ENCODE measurements at places on chromosomes 2 and 18. TPM values are rescaled to one million over a fixed set of nuclear protein-coding genes. Genes with fewer than 3 reads are reported as not detected.

GRCh38 chr18:35060122-35060815 lies 19.1 kb downstream of the MAPRE2 start:
- DNase-seq, result no peak

Gene C1GALT1C1L
- total RNA-seq, result not detected

DNA sequence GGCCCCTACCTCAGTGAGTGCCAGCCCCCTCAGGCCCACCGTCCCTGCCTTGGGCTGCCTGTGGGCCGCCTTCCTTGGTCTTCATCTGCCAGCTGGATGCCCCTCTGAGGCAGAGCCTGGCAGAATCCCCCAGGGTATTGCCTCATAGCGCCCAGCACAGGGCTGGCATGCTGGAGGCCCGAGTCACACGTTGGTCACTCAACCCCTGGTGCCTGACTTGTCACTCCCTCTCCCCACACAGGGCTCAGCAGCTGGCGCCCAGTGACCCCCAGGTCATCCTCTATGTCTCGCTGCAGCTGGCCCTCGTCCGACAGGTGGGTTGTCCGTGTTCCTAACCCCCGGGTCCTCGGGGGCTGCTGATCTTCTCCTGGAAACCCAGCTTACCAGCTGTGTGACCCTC lies 108.4 kb upstream of the MCFD2 start:
- DNase-seq, result no peak

GRCh38 chr2:201235860-201236811 lies 24.2 kb upstream of the CASP8 start:
- peak; percentile 49 for DNase-seq

Gene ZDBF2
- total RNA-seq, result 7.7 TPM

GRCh38 chr2:59804732-59805131 lies 748.7 kb downstream of the BCL11A start:
- no peak for DNase-seq

- DNase-seq, result no peak
These were observed 64.3 kb upstream of the TTN start for GRCh38 chr2:178871536-178871935.

DNA sequence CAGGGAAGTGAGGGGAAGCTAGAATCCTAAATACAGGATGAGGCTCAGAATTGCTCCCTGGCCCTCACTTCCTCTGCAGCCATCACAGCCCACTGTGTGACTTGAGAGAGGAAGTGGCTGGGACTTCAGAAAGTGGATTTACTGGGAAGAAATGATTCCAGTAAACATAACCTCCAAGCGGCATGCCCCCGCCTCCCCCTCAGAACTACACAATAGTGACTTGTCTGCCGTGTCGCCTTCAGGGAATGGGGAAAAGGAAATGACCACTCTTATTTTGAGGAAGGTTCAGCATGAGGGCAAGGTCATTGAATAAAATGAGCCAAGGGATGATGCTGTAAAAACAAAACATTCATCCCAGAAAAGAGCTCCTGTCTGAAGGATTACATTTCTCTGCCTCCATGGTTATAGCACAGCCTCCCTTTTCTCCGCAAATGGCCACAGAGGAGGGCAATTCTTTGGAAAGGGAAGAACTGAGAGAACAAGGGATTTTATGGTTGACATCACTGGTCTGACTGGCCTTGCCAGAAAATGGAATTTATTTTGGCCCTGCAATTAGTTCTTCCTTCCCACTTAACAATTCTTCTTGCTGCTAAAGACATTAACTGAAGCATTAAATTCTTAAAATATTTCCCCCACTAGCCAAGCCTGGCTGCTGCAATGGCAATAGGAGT lies 78.9 kb upstream of the DAPL1 start:
- DNase-seq, result no peak

DNA sequence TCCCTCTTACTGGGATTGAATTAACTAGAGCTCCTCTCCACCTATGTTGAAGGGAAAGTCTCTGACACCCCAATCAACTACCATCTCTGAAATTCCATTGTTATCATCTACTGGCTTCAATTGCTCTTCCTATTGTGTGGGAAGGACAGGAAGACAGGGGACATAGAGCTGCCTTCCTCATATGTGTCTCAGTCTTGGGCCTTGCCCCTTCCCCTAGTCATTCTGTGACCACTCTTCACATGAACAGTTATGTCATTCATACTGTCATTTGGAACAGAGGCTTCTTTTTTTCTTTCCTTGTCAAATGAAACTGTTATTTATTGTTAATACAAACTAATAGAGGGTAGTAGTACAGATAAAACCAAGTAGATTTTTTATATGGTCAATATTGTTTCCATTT lies 69.6 kb upstream of the EMILIN2 start:
- DNase-seq, result no peak

DNA sequence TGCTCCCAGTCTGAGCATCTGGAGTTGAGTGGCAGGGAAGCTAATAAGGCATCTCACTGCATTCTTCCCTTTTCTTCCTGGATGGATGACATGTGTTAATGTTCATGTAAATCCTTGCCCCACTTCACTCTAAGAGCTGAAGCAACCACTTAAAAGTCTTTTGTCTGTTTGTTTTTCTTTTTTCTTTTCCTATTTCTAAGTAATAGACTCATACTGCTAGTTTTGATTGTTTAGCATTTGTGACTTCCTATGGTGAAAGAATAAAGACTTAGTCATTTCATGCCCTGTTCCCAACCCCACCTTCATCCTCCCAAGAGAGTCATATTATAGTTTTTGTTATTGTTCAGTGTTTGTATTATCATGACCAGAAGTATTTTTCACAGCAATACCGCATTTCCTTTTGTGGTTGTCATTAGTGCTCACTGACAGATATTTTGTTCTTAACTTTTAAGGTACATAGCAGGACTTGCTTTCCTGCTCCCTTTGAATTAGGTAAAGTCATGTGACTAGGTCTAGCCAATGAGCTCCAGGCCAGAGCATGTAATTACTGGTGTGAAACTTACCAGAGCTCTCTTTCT lies 18.1 kb upstream of the SPP2 start:
- peak; percentile 91 for DNase-seq

DNA sequence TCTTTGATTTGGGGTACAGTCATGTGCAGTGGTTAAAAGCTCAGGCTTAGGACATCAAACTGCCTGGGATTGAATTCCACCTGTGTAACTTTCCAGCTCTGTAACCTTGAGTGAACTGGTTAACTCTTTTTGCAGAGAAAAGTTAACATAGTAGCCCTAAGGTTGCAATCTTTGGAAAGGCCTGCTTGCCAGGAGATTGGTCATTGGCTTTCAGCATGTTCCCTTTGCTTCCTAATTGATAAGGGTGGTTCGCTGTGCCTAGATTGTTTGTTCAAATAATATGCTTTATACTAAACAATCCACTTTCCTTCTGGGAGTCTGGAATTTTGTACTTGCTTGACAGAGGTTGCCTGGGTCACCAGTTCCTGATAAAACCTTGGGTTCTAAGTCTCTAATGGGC lies 86.8 kb downstream of the PIK3C3 start:
- DNase-seq, result no peak

DNA sequence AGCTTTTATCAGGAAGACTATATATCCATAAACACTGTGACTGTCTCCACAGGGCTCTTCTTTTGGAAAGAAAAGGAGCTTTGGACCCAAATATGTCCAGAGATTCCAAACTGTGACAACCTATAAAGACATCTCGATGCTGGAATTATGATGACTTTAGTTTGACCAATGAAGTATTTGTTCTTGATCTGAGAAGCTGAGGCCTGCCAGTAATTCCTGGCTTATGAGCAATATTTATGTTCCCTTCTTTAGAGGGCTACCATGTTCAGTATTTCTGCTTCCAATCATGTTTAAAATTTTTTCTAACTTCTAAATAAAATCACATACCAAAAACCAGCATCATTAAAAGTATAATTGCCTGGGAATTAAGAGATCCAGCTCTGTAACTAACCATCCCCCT lies 41.1 kb downstream of the FEZ2 start:
- DNase-seq, result no peak

Gene CHRNG
- total RNA-seq, result not detected

DNA sequence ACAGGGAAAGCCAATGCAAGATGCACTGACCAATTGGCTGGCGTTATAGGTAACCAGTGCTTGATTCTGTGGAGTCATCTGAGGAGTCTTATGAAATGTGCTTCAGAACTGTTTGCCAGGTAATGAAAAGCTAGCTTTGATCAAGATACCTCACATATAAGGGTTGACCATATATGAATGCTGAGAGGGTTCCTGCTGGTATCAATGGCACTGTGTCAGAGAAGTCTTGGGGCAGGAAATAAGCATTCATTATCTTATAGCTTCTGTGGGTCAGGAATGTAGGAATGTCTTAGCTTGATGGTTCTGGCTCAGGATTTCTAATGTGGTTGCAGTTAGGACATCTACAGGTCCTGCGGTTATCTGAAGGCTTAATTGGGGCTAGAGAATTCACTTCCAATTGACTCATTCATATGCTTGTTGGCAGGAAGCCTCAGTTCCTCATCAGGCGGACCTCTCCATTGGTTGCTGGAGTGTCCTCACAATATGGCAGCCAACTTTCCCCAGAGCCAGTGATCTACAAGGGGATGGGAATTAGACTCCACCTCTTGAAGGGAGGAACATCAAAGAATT lies 22.1 kb upstream of the TCF7L1 start:
- no peak for DNase-seq

- no peak for DNase-seq
These were observed 564.0 kb downstream of the TNS1 start for GRCh38 chr2:217438821-217439220.

- no peak for DNase-seq
These were observed 762.3 kb downstream of the DCDC2C start for GRCh38 chr2:4465671-4466070.

Gene CIB4
- total RNA-seq, result not detected

- DNase-seq, result no peak
These were observed 580 bp downstream of the TMEM163 start for GRCh38 chr2:134718023-134718816.

GRCh38 chr2:206160125-206160806 lies 571 bp downstream of the EEF1B2 start:
- DNase-seq, result peak; percentile 11

- DNase-seq, result no peak
These were observed 7.2 kb downstream of the CHPF start for GRCh38 chr2:219536425-219536824.

DNA sequence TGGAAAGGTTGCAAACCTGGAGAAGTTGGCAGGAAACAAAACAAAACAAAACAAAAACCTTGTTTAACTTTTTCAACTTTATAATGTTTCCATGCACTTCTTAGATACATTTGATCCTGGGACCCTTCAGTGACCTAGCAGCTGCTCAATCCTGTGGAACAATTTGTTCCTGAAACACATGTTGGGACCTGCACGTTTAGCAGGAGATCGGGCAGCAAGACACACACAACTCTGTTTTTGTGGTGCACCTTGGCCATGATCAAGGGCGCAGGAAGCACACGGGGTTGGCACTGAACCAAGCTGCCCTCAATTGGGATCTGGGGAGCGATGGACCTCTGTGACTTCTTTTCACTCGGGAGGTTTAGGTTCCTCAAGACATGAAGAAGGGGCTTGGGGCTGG lies 268.7 kb downstream of the LOXHD1 start:
- DNase-seq, result peak; percentile 61

GRCh38 chr2:153387203-153387602 lies 91.4 kb downstream of the RPRM start:
- no peak for DNase-seq
